ENCODE measurements at places on chromosomes 5 and 9.

GRCh38 chr9:124465736-124466135 is 15.5 kb downstream of the ADGRD2 start:
- DNase-seq = no peak

GRCh38 chr9:129755151-129755550 is 2.3 kb upstream of the PTGES start:
- DNase-seq = no peak

- DNase-seq = no peak
Measured at GRCh38 chr5:68060382-68060781, 155.2 kb upstream of the PIK3R1 start.

DNA sequence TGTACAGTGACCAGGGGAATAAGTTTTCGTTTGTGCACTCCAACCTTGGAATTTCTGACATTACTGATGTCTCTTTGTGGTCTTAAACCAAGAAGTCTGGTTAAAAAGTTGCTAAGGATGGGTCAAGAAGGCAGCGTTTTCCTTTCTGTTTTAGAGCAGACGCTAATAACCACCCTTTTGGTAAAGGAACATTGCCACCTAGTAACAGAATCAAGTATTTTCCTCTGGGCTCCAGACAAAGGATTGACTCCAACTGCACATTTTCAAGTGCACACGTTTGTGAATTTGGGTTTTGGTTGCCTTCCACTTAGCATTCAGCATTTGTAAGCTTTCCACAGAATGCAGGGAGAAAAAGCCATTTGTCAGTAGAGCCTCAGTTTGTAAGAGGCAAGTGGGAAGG is 22.2 kb upstream of the CEP78 start:
- DNase-seq = no peak

GRCh38 chr9:95735701-95736100 is 139.8 kb upstream of the ERCC6L2 start:
- no peak for DNase-seq

DNA sequence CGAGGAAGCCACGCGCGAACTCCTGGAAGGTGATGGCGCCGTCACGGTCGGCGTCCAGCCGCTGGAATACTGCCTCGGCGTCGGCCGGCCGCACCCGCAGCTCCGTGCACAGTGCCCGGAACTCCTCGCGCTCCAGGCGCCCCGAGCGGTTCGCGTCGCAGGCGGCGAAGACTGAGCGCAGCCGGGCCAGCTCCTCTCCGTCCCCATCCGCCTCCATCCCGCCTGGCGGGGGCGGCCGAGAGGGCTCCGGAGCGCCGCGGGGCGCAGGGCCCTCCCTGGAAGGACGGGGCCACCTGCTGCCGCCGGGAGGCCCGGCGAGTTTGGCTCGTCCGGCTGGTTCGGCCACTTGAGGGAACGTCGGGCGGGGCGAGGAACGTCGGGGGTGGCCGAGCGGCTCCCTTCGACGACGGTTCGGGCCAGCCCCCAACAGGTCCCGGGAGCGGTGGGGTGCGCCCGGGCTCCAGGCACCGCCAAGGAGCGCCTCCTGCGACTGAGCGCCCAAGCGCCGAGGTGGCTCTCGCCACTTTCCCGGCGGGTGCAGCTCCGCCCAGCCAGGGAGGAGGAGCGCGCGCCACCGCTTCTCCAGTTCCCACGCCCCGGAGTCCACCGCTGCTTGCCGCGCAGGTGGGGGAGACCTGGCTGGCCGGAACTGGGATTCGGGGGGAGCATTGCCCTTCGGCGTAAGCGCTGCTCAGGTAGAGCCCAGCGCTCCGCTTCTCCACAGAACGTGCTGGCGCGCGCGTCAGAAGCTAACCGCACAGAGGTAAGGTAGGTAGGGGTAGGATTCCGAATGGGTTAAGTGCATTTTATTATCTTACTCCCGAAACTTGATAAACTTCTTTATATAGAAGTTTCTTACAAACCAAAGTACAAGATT is at the start of gene RASEF:
Gene RASEF (minus strand): TSS at position 492 of the 877 bp plus-strand sequence. CDS start 275 bp downstream, at position 217.
- DNase-seq = peak; percentile 84

DNA sequence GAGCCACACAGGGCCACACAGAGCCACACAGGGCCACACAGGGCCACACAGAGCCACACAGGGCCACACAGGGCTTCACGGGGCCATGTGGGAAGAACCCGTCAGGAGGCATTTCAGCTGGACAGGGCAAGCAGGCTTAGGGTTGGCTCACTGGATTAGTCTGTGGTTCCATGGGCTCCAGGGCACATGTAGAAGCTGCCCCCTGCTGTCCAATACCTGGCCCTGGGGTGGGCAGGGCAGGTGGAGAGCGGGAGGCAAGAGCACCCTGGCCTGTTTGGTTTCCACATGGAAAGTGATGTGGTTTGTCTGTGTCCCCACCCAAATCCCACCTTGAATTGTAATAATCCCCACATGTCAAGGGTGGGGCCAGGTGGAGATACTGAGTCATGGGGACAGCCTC is 16.4 kb upstream of the LPCAT1 start:
- DNase-seq = peak; percentile 35

DNA sequence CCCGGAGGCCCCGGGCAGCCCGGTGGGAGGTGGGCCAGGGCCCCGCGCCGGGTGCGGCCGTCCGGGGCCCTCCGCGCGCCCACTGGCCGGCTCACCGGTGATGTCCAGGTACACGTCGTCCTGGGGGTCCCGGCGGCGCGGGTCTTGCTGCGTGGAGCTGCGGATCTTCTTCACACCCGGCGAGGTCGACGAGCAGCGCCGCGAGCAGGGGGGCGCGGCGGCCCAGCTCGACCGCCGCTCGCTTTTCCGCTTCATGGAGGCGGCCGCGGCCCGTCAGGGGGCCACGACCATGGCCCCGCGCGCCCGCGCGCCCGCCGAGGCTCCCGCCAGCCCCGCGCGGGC is 548 bp downstream of the CDC14B start:
- DNase-seq = no peak

DNA sequence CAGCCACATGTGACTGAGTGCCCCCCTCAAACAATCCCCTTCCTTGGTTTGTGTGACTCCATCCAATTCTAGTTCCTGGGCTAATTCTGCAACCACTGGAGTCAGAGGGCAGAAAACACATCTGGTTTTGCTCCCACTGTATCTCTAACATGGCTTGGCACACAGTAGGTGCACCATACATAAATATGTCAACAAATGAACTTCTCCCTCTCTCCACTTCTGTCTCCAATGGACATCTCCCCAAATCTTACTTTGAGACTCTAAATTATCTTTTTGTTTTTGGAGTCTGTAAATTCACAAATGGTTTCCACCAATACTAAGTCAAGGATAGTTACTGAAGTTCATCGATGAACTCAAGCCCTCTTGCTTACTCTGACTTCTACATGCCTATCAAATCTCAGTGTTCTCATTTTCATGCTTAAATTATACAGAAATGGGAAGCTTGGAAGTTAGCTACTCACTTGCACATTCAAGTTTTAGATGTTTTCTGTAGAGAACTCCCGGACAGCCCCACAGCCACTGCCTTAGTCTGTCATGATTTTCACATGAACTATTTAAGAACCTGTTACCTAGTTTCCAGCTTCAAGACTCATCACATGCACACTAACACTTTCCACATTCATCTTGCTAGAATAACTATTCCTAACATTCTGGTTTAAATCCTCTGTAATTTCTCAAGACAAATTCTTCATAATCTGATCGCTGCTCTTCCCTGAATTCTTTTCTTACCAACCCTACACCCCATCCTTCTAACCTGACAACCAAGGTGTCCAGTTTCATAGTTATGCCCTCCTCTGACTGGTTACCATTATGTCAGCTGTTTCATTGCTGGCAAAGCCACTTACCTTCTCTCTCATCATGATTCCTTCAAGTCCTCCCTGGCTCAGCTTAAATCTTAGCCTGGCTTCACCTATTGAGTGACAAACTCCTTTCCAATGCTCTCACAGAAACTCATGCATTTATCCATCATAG is 6.0 kb downstream of the RPL37 start:
- DNase-seq = no peak

DNA sequence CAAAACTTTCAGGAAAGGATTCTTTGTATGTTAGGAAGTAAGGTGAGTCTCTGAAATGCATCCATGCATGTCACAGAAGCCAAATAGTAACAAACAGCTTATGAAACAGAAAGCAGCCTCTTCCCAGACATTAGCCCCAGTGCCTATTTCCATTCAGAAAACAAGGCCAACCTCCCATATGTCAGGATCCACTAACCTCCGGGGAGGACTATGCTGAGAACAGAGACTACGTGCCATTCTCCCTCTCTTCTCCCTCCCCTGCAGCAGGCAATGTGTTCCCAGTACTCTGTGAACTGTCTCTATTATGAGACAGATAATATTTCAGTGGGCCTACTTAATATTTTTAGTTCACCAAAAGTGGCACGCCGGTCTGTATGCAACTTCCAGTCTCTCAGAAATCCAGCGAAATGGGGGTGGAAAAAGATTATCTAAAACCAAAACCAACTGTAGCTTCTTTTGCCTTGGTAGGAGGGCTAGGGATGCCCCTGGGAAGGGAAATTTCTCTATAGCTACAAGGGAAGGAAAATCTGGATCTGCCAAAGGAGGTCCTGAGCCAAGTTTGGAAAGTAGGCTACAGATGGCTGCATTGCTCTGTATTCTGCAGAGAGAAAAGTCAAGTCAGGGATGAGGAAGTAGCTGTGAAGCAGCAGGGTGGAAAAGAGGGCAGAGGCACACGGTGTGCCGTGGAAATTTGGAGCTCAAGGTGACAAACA is 42.0 kb downstream of the VLDLR start:
- DNase-seq = no peak

DNA sequence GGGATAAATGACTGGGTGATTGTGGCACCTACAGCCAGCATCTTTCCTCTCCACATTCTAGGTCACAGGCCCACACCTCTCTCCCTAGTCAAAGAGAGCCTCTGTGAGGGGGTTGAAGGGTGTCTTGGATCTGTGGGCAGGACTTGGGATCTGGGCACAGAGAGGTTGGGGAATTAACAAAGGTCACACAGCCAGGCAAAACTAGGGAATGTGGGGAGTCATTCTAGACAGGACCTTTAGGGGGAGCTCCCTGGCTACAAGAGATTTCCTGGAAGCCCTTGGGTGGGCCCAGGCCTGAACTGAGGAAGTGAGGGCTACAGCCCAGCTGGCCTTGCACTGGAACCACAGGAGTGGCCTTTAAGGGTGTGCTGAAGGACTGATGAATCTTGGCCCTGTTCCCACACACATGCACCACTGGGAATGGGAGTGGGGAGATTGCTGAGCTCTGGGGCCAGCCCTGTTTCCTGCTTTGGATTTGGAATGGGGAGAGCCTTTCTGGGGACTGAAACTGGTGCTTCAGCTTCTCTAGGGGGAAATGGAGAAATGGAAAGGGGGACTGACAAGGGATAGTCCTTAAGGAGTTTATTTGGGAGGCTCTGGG is 12.4 kb upstream of the CXXC5 start:
- DNase-seq = no peak

- no peak for DNase-seq
Measured at GRCh38 chr5:169050146-169050571, 250.8 kb downstream of the SLIT3 start.

- DNase-seq = no peak
Measured at GRCh38 chr5:32733590-32734340, 22.6 kb downstream of the NPR3 start.

GRCh38 chr5:108503986-108504385 is 122.1 kb upstream of the FBXL17 start:
- no peak for DNase-seq

- no peak for DNase-seq
Measured at GRCh38 chr9:122975196-122975595, 34.4 kb downstream of the RABGAP1 start.

DNA sequence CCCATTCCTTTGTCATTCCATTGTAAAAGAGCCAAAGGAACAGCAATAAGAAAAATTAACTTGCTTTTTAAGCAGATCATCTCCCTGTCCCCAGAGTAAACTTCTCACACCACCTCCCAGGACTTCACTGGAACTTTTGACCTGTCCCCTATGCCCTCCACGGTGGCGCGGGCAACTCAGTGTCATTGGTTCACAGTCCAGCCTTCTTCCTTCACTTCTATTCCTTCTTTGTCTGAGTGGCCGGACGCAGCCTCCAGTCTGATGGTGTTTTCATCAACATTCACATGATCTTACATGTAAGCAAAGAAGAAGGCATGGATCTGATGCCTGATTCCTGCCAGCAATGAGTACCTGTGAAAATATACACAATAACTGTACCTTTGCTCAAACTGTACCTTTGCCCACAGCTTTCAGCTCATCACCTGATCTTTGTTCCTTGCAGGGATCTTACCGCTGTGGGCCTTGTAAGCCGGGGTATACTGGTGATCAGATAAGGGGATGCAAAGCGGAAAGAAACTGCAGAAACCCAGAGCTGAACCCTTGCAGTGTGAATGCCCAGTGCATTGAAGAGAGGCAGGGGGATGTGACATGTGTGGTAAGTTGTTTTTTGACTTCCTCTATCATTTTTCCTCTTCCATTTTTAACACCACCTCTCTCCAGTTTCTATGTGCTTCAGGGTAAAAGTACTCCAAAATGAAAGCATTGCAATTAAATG is 32.5 kb downstream of the THBS4 start:
- no peak for DNase-seq

- peak; percentile 76 for DNase-seq
Measured at GRCh38 chr5:78295035-78295961, 800 bp upstream of the AP3B1 start.

DNA sequence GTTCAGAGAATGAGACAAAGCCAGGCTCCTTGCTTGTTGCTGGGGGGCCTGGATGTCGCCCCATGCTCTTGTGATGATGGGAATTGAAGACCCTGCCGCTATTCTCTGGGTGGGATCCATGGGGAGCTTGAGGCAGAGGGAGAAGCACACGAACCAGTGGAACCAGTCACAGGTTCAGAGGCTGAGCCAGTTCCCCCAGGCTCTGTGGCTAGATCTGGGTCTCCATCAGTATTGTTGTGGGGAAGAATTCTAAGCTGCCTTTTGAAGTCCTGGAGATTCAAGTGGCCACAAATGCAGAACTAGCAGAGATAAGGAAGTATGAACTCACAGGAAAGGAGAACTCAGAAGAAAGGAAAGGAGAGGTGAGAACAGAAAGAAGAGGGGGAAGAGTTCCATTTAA is 219.4 kb downstream of the MSX2 start:
- no peak for DNase-seq

- DNase-seq = no peak
Measured at GRCh38 chr5:100562821-100563220, 27.6 kb downstream of the FAM174A start.

GRCh38 chr9:81193362-81194339 is 495.7 kb downstream of the TLE1 start:
- DNase-seq = no peak

GRCh38 chr5:135276151-135276550 is 122.9 kb downstream of the MACROH2A1 start:
- no peak for DNase-seq

GRCh38 chr5:100832252-100833230 is 70.5 kb downstream of the ST8SIA4 start:
- no peak for DNase-seq

Measured in H9 (cell line).